ENCODE measurements at places on chromosomes 12 and 14.

DNA sequence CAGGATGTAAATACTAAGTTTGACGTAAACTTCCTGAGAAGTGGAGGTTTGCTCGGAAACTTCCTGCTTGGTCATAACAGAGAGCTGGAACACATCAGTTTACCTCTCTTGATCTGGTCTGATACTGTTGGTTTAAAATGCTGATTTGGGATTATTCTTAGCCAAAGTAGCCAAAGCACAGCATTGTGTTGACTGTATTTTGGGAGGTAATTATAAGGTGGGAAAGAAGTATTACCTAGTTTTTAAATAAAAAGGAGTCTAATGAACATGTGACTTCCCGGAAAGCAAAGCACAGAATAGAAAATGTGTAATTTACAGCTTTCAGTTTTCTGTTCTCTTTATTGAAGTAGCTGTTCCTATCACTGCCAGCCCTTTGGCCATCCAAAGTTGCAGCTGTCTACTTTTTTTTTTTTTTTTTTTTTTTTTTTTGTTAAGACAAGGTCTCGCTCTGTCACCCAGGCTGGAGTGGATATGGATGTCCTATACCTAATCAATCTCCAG, 52.2 kb upstream of the SRP54 start:
- DNase-seq: no peak

- no peak for DNase-seq
These were observed 1004.4 kb upstream of the TMEM132C start for GRCh38 chr12:127262615-127263014.

DNA sequence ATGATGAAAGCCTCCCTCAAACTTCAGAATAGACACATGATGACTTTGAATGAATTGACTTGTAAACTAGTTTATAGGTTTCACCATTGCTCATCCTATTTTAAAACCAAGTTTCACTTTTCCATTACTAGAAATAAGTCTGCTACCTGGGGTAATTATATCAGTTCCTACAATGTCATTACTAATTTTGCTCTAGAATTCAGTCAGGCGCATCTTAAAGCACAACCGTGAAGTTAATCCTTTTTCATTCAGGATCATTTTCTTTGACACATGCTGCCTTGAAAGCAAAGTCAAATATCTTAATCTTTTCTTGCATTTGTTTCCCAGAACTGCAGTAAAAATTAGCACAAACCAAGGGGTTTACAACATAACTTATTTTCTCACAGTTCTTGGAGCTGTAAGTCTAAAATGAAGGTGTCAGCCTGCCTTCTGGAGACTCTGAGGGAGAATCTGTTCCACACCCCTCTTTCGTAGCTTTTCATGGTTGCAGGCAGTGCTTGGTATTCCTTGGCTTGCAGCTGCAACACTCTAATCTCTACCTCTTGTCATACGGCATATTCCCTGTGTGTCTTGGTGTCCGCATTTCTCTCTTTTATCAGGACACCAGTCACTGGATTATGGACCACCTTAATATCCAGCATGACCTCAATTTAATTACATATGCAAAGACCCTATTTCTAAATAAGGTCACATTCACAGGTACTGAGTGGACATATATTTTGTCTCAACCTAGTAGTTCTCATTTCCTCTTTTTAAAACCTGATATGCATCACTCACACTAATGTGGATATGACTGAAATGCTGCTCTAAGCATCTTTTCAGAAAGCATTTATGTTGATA, 114.3 kb upstream of the PDZRN4 start:
- no peak for DNase-seq

DNA sequence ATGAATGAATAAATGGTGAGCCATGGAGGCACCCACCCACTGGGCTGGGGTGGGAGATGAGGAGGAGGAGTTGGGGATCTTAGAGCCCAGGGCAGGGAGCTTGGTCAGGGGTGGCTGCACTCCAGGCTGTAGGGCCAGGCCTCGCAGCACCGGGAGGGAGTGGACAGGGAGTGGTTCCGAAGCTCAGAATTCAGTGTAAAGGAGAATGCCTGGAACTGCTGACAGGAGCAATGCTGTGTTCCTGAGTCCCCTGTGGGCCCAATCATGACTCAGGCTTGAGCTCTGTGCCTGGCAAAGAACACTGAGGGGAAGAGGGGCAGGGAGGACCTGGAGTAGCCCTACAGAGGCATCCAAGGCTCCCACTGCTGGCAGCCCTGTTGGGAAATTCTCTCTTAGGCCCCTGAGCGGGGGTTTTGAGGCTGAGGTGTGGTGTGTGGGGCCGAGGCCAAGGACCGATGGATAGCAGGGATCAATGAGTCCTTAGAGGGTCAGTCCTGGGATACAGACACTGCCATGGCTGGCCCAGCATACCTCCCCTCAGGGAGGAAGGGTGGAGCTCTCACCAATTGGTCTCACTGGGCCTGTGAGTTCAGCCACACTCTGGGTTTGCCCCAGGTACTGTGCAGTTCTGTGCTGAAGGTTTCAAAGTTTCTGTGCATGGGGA, 9.5 kb upstream of the RABGGTA start:
- no peak for DNase-seq

GRCh38 chr14:39276005-39276404, 42.3 kb downstream of the MIA2 start:
- DNase-seq: no peak

DNA sequence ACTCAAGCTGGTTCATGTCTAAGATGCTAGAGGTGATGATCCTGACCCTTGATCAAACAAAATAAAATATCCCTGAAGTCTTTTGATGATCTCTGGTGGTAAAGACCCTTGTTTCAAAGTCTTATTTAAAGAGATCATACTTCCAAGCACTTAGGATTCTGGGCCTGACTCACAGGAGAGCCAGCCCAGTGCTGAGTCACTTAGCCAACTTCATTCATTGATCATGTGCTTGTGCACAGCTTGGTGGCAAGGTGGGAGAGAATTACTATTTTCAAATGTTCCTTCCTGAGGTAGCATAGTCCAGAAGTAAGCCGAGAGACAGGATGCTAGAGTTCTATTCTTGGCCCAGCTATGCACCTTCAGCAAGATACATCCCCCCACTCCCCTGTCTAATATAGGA, 40.6 kb downstream of the SCN8A start:
- DNase-seq: no peak

Measured in activated T-cell treated with anti-CD3 and anti-CD28 coated beads, Interleukin-2, amount 50 U/mL, for 48 hours (primary cell).